ENCODE measurements at places on chromosomes 6 and 20.

DNA sequence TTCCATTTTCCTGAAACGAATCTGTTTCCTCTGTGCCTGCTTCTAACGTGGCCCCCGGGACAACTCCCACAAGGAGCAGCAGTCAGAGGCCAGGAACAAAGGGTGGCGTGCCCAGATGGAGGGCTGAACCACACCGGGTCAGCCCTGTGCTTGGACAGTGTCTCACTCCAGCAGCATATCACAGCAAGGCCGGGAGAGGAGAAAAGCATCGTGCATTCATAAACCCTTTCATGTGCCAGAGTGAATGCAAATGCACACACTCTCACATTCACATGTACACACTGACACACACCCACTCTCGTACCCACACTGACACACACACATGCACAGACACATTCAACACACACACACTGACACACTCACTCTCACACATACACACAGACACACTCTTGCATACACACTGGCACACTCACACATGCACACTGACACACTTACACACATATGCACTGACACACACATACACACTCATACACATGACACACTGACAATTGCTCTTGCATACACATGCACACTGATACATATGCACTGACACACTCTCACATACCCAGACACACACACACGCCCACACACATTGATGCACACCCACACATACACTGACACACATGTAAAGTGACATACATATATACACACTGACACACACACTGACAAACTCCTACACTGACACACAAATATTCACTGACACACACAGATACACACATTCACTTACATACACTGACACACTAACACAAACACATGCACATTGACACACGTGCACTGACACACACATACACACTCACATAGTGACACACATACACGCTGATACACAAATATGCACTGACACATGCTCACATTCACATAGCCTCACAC, 237.0 kb downstream of the LRFN2 start:
- DNase-seq, result peak; percentile 15

GRCh38 chr20:17622851-17623508, 53.1 kb downstream of the DSTN start:
- DNase-seq, result no peak

- DNase-seq, result no peak
Measured at GRCh38 chr20:20791664-20792568, 79.5 kb upstream of the RALGAPA2 start.

GRCh38 chr20:50513169-50514034, 3.2 kb downstream of the PTPN1 start:
- DNase-seq, result no peak

- DNase-seq, result no peak
Measured at GRCh38 chr6:80206758-80207157, 100.3 kb downstream of the BCKDHB start.

DNA sequence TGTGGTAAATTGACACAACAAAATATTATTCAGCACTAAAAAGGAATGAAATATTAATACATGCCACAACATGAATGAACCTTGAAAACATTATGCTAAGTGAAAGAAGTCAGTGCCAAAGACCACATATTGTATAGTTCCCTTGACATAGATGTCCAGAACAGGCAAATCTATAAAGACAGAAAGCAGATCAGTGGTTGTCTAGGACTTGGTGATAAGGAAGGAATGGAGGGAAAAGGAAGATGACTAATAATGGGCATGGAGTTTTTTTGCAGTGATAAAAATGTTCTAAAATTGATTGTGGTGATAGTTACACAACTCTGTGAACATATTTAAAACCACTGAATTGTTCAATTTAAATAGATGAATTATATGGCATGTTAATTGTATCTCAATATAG, 32.5 kb downstream of the TBX18 start:
- DNase-seq, result no peak

DNA sequence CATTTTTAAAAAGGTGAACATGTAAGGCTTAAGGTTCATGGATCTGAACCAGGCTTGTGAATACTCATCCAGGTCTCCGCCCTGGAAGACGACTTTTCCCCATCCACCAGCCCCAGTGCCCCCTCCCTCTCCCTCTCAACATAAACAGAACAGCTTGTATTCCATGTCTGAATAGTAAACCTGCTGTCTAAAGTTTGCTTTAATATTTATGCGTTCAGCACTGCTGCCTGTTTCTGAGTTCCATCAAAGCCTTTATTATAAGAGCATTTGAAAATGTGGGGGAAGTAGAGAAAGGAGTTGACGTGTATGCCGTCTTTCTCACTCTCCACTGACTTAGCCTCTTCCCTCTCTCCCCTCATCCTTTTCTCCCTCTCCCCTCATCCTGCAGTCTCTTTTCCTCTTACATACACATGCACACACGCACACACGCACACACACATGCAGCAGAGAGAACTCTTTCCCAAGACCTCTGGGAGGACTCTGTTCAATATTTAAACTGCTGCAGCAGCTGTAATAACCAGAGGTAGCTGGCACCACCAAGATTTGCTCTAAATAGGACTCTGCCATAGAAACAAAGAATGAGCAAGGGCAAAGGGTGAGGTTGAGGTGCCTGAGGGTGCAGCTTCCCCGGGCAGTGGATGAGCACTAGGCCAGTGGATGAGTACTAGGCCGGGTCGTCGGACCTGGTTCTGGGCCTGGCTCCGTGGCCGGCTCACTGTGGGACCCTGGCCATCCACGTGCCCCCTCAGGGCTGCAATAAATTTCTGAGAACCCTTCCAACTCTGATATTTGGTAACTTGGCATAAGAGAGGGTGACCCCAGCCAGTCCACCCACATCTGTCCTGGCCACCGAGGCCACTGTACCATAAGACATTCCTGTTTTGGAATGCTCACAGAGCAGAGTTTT, 35.4 kb upstream of the VSTM2L start:
- DNase-seq, result no peak

DNA sequence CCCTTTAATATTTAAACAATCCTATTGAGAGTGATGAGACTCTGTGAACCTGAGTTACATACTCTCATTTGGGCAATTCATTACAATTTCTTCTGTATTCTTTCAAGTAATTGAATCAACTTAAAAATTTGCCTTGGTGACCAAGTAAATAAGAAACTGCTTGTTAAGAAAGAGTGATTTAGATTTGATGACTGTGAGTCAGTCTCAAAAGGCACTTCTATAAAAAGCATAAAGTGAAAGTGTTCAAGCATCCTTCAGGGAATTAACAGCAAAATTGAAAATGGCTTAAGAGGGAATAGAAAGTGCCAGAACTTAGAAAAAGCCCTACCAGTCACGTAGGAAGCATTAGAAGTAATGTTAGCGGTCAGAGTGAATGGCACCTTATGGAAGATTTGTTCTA, 654.7 kb downstream of the EPM2A start:
- DNase-seq, result no peak

DNA sequence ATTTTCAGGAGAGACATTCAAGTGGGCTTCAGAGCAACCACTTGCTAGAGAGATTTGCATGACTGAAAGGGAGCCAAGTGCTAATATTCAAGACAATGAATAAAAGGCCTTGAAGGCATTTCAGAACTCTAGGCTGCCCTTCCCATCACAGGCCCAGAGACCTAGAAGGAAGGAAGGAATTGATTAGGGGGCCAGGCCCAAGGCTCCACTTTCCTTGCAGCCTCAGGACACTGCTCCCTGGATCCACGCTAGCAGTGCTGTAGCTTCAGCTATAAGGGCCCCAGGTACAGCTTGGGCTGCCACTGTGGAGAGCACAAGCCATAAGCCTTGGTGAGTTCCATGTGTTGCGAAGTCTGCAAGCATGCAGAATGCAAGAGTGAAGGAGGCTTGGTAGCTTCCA, 731.9 kb upstream of the FLRT3 start:
- no peak for DNase-seq

GRCh38 chr6:835476-836160, 142.7 kb upstream of the EXOC2 start:
- no peak for DNase-seq

GRCh38 chr20:43945391-43946205, 30.9 kb downstream of the TOX2 start:
- DNase-seq, result no peak

DNA sequence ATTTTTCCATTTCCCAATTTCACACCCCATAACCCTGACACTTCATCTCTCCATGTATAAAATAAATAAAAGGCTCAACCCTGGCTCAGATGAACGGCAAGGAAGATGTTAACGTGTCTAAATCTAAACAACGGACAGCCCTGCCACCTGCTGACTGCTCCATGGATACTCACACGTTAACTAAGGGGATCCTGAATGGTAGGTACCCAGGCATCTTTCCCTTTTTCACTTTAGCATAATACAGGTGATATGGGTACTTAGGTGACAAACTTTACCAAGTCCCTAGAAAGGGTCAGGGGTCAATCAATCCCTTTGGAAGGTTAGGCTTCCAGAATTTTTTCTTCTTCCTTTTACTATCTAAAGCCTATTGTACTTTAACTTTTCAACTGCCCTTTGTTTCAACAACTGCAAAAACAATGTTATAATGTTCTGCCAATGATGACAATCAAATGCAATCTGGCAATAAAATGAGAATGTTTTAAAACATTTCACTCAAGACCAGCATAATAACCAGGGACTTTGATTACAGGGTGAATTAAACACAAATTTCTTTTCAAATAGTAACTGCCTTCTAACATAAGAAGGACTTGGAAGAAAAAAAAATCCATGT, 52.4 kb upstream of the IPCEF1 start:
- no peak for DNase-seq

DNA sequence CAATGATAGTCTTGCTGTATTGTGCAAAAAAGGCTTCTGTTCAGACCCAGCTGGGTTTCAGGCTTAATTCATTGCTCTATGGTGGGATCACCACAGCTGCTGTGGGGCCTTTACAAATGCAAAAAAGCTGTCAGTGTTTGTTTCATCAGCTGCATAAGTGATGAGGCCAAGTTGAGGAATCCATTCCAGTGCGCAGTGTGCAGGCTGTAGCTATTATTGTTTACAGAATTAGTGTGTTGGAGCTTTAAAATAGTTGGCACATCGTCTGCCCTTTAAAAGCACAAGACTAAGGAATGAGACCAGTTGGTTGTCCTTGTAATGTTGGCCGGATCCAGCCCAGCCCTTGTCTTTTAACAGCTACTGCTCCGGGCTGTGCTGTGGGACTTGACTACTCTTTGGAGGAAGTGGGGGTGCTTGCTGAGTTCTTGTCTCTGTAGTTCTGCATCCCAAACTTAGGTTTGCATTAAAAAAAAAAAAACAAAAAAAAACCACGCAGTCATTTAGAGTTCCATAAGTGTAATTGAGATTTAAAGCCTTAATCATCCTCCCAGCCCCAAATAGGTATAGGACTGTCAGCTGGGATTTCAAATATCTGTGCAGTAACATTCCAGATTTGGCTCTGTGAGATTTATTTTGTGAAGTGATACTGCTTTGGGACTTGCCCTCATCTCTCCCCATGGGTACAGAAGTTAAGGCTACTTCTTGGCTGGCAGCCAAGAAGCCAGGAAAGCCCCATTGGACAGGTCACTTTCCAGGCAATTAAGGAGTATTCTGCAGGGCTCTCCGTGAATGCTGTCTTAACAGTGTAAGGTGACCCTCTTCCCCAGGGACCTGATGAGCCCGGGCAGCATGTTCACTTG, 19.3 kb downstream of the JARID2 start:
- no peak for DNase-seq

DNA sequence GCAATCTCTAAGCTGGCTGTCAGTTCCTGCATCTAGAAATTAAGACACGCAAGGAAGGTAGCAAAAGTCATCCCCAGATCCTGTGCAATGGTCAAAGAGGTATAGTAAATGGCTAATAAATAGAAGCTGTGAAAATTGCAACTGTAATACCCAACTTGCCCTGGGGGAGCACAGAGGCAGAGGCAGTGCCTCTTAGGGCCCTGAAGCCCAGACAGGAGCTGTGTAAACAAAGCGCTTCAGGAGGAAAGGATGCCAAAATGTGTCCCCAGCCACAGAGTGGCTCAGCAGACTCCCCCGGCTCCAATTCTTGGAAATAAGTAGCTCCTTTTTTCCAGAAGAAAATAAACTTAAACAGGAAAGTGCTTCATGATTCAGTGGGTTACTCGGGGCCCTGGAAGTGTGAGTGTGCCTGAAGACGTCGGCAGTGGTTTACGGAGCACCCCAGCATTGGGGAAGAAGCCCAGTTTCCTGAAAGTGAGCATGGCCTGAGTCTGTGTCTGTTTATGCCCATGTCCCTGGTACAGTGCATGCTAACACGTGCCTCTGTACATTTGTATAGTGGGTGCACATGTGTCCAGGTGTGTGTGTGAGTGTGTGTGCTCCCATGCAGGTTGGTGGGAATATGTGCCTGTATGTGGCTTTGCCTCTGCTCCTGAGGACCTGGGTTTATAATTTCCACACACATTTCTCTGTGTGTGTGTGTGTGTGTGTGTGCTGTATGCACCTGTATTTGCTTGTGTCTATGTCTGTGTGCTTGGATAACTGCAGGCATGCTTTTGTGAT, 246.7 kb downstream of the MAFB start:
- no peak for DNase-seq

DNA sequence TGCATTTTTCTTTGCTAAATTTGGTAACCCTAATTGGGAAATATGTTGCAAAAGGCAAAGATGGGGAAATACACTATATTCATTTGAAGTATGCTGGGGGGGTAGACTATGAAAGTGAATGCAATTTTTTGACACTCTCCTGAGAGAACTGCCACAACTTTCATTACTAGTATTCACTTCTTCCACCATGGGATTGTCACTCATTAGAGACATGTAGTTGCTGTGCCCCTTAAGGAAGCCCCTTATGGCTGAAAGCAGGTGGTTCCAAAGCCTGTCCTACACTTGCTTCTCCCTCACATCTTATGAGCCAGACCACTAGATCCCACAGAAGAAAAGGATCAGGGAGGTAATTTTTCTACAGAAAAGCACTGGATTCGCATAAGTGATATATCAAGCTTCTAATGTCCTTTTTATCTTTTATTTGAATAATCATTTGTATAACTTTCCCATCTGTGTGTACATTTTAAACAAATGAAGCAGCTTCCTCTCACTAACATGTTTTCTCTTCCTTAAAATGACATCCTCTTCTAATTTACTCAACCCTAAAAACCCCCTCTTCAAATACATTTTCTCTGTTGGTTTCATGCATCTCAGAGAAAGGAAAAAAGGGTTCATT, 83.8 kb downstream of the GCLC start:
- no peak for DNase-seq

DNA sequence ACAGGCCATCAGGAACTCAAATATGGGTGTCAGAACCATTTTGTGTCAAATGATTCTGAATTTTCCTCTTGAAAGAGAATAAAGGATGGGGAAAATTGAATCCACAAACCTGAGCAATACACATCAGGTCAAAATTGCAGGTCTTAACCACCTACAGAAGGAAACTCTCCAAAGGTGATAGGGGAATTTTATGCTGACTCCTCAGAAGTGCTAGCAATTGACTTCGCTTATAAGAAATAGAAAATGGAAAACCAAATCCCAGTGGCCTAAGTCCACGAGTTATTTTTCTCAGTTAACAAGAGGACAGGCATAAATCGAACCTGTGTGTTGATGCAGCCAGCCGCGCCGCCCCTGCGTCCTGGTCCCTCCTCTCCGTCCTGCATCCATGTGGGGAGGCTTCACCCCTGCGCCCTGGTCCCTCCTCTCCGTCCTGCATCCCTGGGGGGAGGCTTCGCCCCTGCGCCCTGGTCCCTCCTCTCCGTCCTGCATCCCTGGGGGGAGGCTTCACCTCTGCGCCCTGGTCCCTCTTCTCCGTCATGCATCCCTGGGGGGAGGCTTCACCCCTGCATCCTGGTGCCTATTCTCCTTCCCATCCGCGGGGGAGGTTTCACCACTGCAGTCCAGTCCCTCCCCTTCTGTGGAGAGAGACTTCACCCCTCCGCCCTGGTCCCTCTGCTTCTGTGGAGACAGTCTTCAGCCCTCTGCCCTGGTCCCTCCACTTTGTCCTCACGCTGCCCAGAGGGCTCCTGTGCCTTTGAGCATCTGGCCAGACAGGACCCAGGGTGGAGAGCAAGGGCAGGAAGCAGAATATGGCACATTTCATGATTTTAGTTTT, 230.3 kb downstream of the SMOC2 start:
- DNase-seq, result no peak

Data from activated T-cell treated with anti-CD3 and anti-CD28 coated beads, Interleukin-2, amount 50 U/mL, for 24 hours (primary cell).